ENCODE measurements at places on chromosomes 3 and 15.

- no peak for DNase-seq
Measured at GRCh38 chr3:102510663-102511062, 75.8 kb downstream of the ZPLD1 start.

DNA sequence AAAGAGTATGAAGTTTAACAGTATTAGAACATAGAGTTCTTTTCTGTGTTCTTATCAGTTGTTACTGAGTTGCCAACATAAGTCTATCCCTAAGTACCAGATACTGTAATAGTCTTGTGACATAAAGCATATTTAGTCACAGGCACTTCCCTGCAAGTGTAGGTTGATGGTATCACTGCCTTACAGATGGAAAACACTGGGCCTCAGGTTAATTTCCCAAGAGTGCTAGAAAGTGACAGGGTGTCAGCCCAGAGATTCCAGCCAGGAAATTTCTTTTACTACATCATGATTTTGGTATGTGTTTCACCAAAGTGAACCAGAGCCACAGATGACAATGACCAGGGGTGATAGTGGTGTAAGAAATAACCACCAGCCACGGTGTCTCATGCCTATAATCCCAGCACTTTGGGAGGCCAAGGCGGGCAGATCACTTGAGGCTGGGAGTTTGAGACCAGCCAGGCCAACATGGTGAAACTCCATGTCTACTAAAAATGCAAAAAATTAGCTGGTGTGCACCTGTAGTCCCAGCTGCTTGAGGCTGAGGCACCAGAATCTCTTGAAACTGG is 3.2 kb downstream of the EIF1B start:
- no peak for DNase-seq

DNA sequence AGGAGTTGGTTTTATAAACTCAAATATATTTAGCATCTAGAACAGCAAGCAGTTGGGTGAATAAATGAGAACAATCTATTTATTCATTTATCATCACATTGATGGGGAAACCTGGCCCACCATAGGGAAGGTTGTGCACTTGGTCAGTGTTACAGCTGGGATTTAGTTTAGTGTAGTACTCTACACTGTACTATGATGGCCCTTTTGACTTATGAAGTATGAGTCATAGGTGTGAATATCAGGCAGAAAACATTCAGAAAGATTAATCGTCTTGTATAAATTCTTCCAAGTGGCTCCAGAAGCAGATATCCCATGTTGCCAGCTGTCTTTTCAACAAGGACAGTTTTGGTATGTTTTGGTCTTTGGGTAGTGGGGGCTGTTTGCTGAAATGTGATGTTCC is 38.0 kb downstream of the BBS4 start:
- no peak for DNase-seq

GRCh38 chr3:149593418-149594160 is 64.2 kb downstream of the WWTR1 start:
- no peak for DNase-seq

DNA sequence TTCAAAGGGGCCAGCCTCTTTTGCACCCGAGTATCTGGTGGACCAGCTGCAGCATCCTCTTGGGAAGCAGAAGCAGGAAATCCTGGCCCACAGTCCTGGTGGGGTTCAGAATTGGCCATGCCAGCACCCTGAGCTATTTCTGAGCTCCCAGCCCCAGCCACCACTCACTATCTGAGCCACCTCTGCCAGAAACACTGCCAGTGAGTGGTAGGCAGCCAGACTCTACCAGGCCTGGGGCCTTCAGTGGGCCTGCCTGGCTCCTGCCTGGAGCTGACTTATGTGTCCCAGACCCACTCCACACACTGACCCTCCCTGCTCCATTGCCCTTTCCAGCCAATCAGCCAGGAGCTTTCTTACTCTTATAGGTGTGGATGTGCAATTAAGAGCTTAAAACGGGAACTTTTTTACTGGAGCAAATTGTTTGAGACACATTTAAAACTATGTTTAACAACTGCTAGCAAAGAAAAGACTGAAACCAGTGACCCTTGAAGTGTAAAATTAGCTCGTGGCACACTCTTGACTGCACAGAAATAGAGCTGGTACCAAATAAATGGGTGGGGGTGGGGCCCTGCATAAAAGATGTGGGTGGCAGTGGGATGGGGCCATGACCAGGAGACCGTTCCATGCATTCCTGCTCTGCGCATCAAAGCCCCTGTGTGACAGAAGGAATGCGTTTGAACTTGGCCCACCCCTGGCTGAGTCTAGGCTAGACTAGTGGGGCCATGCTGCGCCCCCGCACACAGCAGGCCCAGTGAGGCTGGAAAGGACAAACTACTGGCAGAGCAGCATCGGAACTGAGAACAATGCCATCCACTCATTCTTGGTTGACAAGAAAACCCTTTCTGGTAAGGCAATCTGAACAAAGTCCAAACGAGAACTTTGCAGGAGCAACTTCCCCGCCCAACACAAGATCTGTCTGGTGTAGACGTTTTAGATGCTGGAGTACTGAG is 48.0 kb downstream of the CTNNB1 start:
- no peak for DNase-seq

- no peak for DNase-seq
Measured at GRCh38 chr3:107993771-107994170, 97.1 kb downstream of the CD47 start.

DNA sequence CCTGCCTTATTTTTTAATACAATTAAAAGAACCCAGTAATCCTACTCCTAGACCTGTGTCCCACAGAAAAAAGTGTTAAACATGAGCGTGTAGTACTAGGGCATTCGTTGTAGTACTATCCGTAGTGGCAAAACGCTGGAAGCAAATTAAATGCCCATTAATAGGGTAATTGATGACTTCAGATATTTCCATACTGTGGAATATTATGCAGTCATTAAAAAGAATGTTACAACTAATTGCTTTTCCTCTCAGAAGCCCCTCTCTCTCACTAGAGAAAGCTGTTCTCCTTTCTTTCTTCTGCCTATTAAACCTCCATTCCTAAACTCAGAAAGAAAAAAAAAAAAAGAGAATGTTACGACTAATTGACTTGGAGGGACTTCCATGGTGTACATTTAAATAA is 2.7 kb downstream of the BBS4 start:
- DNase-seq: no peak

- no peak for DNase-seq
Measured at GRCh38 chr3:99881121-99881524, 63.5 kb downstream of the CMSS1 start.

DNA sequence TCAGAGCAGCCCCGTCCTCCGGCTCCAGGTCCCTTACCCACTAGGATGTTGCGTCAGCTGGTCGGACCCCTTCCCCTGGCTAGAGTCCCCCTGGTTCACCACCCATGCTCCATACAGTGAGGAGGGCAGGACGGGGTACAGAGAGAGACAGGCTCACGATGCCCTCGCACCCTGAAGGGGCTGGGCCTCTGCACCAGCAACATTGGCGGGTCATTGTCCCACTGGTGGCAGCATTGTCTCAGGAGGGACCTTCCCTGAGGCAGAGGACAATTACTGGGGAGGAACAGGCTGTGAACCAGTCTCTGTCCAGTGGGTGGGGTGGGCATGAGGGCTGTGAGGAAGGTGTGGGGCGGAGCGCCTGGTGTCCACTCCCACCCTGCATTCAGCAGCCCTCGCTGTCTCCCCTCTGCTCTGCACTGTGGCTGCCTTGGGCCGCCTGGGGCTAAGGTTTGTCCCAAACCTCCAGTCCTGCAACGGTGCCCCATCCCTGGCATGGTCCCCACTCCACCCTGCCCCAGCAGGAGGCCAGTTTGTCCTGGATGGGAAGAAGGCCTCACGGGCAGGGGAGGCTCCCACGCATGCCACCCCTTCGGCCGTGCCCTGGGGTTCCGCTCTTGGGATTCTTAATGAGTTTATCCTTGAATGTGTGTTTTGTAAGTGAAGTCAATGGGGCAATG is 48.0 kb upstream of the KLF13 start:
- DNase-seq: no peak

DNA sequence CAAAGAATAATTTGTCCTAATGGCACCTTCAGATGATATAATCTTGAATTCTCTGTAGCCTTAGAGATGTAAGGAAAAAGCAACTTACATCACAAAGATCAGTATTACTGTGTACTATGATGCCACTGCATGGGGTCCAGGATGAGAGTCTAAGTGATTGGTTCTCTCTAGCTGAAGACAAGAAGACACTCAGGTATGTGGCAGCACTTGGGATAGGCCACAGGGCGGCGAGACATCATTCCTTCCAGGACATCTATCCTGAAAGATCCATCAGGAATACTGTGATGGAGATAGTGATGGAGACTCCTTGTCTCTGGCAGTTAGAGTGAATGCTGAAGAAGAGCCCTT is 2.5 kb downstream of the CD200 start:
- DNase-seq: no peak
